ENCODE measurements at places on chromosomes 3 and 15.
A peak's percentile ranks its signal among the peaks of the same experiment; 100 is the strongest.

DNA sequence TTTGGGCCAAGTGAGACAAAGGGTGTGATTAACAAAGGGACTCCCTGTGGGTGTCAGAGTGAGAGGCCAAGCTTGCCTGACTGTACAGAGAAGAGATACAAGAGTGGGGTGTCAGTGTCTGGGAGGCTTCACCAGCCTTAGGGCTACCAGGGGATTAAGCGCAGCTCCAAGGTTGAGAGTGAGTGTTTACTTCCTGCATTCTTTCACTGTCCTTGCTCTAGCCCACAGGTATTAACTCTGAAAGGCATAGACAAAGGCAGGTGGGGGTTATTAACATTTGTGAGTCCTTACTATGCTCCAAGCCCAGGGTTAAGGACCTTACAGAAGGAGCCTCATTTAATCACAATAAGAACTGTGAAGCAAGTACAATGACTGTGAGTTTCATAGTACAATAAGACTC is 107.6 kb downstream of the IL20RB start:
- DNase-seq, result no peak

DNA sequence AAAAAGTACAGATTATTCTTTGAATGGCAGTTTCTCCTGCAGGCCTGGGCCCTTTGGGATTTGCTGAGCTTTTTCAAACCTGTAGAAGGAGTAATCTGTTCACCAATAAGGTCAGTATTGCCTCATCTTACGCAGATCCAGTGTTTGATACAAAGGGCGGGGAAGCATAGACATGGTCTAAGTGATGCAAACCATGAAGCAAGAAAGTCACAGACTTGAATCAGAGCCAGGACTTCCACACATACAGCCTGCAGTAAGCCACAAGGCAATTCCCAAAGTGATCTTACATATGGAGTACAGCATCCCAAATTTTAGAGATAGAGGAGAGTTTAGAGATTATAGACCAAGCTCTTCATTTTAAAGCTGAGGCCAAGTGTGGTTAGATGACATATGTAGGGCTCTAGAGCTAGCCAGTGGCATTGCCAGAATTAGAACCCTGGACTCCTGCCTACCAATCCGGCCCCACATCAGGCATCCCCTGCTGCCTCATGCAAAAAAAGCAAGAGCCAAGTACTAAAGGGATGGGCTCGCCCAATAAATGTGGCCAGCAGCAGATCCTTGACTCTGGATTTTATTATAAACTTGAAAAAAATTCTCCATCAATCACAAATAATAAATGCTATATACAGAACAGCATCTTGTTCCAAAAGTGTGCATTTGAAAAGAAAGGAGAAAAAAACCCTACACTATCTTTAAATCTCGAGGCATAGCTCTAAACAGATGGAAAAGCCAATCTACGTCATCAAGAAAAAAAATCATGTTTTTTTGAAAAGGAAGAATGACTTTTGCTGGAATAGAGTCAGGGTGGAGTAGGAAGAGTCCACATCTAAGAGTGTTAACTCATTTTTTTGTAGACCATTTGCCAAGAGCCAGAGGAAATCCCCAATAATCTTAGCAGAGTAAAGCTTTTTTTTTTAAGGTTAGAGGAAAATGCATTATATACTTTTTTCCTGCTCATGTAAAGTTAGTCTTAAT is 24.0 kb downstream of the ABI3BP start:
- DNase-seq, result no peak

DNA sequence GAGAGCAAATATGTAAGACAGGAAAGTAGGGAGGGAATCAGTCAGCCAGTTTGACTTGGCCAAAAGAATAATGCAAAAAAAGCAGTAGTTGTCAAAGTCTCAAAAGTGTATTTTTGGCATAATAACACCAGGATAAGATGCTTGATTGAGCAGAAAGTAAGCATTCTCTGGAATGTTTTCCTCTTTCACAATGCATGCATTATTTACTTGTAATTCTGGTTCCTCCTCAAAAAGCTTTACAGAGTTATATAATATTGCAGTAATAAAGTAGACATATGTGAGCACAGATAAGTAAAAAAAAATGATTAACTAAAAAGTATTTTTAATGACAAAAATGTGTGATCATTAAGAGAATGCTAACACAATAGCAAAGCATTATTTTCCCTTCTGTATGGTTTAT is 285.9 kb upstream of the BCHE start:
- DNase-seq, result no peak

- DNase-seq, result no peak
Observed at GRCh38 chr3:188687389-188687788, 484.4 kb upstream of the TPRG1 start.

DNA sequence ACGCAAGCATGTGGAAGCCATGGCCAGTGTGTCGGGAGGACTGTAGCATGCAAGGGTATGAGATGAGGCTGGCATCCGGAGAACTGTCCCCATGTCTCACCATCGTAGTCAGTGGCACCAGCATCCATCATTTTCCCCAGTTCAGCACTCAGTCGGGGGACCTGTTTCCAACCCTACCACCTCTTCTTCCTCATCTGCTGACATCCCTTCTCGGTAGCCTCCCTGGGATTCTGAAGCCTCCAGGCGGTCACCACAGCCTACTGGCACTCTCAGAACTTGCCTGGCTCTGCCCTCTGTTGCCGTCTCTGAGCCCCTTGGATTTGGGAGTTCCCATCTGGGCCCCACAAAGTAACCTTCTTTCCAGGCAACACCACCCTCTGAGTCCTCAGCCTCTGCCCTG is 131.1 kb upstream of the ABHD17C start:
- DNase-seq, result no peak

DNA sequence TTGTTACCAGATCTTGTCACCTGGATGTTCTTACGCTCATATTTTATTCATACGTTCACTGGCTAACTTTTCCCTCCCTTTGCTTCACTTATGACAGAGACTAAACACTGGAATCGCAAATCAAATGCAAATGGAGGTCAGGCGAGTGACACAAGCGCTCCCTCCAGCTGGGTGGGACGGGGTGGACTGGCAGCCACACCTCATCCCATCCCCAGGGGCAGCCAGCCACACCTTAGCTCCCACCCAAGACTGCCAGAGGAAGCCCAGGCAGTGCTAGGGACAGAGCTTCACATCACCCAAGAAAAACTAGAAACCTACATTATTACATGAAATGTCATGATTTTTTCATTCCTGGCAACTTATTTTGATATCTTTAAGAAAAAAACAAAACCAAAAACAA is 366.2 kb downstream of the ERC2 start:
- no peak for DNase-seq

DNA sequence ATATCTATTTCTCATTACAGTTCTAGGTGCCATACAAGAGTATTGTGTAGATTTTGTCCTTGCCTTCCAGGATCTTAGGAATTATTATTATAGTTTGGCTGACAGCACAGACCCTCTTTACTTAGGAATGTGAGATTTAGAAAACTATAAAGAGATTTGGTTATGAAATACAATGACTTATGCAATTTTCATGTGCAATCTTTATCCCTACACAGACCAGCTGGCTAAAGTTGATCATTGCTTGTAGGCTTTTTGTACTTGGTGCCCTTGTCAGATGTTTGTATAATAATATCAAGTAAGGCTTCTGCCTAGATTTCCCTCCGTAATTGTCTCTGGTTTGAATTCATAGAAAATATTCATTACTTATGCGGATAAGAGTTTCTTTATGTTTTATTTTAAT is 174.5 kb upstream of the GAP43 start:
- no peak for DNase-seq

DNA sequence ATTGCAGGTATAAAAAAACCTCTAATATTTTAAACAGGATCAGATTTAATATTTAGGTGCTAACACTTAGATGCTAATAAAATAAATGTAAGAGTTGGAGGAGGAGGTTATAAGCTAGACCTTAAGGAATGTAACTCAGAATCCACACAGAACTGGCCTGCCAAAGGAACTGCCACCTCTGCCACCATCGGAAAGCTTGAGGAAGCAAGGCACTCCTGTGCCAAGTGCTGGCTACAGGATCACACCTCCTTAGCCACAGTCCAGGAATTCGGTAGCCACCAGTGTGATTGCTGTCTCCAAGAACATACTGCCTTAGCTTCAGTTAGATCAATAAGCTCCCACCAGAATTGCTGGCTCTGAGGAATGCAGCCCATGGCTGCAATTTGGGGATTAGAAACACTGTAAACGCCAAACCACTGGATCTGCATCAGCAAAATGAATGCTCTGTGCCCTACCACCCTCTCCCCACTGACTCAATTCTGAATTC is 58.0 kb downstream of the FRMD5 start:
- DNase-seq, result no peak

- peak; percentile 14 for DNase-seq
Observed at GRCh38 chr3:140942221-140943104, 827 bp downstream of the SLC25A36 start.

- no peak for DNase-seq
Observed at GRCh38 chr3:113769551-113769950, 22.7 kb downstream of the ATP6V1A start.

- no peak for DNase-seq
Observed at GRCh38 chr15:44243141-44243540, 45.4 kb upstream of the GOLM2 start.

- no peak for DNase-seq
Observed at GRCh38 chr3:51997935-51998596, 2.4 kb upstream of the RPL29 start.

GRCh38 chr3:72482589-72483321 is 365.5 kb downstream of the SHQ1 start:
- DNase-seq, result no peak

GRCh38 chr3:4716706-4717362 is 223.7 kb downstream of the ITPR1 start:
- no peak for DNase-seq

GRCh38 chr3:23494967-23495366 is 291.8 kb downstream of the UBE2E2 start:
- no peak for DNase-seq

GRCh38 chr15:42184296-42184695 is 23.8 kb downstream of the VPS39 start:
- no peak for DNase-seq

GRCh38 chr3:851098-851790 is 241.6 kb upstream of the CNTN6 start:
- no peak for DNase-seq

- DNase-seq, result no peak
Observed at GRCh38 chr3:124256156-124256555, 264.2 kb upstream of the ROPN1 start.

DNA sequence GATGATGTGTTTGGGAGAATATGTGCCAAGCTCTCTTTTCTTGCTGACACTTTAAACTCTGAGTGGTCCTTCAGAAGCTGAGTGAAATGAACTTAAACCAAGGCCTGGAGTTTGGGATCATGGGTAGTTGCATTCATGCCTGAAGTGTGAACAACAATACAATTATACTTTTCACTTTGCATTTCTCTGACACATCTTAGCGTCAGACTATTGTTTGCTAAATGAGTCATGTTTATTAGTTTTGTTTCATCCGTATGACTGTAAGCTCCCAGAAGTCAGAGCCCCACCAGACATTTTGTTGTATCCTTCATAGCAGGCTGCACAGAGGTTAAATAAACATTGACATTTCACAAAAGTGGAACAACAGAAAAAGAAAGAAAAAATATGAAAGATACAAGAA is 542.6 kb downstream of the TUSC7 start:
- DNase-seq, result no peak
